ENCODE measurements at places on chromosomes 1 and 21.

DNA sequence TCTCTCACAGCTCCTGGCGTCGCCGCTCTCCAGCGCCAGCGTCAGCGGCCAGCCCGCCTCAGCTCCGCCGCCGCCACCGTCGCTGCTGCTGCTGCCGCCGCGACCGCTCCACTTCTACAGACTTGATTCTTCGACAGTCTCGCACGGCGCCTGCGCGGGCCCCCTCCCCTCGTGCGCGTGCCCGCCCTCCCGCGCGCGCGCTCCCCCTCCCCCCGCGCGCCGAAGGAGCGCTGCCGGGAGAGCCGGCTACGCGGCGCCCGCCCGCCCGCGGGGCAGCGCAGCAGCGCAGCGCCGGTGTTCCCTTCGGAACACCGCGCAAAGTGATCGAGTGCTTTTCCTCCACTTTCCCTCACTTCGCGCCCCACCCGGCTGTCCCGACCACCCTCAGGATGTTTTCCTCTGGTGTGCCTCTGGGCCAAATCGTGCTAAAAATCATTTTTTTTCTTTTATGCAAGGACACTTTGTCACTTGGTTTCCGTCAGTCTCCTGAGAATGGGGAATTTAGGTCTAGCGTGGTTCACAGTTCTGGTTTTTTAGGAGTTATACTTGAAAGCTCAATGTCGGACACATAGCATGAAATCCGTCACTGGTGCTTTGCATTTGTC, at the start of gene IRF2BP2:
Gene IRF2BP2, minus strand, starts transcription at position 118 of the 605 bp plus-strand sequence. CDS start 684 bp downstream, outside the sequence.
- DNase-seq, result peak; percentile 88

DNA sequence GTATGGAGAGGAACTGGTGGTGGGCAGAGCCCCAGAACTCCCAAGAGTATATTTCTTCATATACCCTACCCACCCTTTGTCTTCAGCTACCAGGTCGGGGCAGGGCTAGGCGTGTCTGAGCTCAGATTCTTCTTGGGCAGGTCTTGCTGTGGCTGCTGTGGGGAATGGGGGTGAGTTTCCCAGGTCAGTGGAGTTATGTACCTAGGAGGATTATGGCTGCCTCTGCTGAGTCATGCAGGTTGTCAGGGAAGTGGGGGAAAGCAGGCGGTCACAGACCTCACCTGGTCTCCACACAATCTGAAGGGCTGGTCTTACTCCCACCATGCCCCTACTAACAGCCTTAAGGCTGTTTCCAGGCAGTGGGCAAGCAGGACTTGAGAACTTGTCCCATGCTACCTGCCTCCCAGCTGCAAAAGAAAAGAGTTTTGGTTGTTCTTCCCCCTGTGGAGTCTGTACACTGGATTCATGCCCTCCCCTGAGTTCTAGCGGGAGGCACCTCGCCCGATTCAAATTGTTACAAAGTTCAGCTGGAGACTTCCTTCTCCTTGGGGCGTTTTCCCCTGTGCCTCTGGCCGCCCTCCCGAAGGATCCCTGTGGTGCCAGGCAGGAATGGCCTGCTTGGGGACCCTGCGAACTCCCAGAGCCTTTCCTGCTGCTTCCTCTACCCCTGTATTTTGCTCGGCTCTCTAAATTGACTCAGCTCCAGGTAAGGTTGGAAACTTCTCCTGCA, 58.6 kb downstream of the NPHS2 start:
- no peak for DNase-seq

GRCh38 chr1:19941206-19941568, 17.8 kb upstream of the PLA2G2E start:
- no peak for DNase-seq

DNA sequence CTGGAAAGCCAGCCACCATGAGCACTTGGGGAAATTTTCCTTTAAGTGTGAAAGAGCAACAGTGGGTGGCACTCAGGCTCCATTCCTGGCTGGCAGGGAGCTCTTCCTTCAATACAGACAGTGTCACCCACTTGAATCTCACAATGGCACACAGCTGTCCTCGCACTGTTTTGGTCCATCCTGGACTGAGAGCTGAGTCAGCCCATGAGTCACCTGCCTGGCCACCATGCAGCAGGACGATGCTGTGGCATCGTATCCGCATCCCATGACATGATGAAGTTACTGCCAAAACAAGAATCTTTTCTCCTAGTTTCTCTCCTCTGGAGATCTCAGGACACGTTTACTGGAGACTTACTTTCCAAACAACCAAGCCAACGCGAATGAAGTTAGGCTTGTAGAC, 6.0 kb downstream of the TMPRSS2 start:
- no peak for DNase-seq

GRCh38 chr1:171819946-171820345, 21.4 kb upstream of the DNM3 start:
- DNase-seq, result no peak

- DNase-seq, result peak; percentile 46
Measured at GRCh38 chr1:108570128-108570527, 10.2 kb downstream of the EEIG2 start.

DNA sequence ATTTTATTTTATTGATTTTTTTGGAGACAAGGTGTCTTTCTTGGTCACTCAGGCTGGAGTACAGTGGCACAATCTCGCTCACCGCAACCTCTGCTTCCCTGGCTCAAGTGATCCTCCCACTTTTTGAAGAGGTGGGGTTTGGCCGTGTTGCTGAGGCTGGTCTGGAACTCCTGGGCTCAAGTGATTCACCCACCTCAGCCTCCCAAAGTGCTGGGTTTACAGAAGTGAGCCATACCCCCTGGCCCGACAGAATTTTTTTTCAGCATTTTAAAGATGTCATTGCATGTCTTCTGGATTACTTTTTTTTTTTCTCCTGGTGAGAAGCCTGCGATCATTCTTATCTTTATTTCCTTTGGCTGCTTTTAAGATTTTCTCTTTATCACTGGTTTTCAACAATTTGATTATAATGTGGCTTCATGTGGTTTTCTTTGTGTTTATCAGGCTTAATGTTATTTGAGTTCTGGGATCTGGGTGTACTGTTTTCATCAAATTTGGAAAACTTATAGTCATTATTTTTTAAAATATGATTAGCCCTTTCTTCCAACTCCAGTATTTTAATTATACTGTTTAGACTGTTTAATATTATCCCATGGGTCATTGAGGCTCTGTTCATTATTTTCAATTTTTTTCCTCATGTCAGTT, 23.1 kb upstream of the PTBP2 start:
- DNase-seq, result no peak

DNA sequence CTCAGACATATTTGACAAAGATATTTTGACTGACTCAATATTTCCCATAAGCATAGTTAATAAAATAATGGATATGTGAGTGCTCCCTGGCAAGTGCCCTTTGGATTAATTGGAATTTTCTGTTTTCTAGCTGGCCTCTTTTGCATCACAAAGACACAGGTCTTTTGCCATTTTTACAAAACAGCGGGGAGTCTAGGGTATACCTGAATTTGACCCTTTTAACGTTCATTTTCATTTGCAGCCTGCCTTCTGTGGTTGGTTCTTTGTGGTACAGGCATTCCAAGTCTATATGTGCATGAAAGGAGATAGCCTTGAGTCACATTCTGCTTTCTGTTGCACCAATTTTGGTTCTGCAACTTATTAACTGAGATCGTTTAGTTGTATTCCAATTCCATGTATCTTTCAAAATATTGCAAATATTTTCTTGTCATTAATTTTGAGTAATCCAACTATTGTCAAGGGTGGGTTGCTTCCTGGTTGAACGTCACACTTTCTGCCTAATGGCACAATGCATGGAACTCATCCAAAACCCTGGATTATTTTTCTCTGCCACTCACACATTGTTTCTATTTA, 171.7 kb downstream of the CRB1 start:
- no peak for DNase-seq

GRCh38 chr1:14976256-14976655, 177.3 kb upstream of the TMEM51 start:
- DNase-seq, result no peak

DNA sequence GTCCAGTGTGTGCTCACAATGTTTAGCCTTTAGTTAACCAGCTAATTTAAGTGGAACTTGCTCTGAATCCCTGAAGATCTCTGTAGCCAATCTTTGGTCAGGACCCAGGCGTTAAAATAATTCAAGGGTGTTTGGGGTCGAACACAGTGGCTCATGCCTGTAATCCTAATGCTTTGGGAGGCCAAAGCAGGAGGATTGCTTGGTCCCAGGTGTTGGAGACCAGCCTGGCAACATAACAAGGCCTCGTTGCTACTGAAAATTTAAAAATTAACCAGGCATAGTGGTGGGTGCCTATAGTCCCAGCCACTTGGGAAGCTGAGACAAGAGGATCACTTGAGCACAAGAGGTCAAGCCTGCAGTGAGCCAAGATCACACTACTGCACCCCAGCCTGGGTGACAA, 94.3 kb downstream of the ITSN1 start:
- no peak for DNase-seq

DNA sequence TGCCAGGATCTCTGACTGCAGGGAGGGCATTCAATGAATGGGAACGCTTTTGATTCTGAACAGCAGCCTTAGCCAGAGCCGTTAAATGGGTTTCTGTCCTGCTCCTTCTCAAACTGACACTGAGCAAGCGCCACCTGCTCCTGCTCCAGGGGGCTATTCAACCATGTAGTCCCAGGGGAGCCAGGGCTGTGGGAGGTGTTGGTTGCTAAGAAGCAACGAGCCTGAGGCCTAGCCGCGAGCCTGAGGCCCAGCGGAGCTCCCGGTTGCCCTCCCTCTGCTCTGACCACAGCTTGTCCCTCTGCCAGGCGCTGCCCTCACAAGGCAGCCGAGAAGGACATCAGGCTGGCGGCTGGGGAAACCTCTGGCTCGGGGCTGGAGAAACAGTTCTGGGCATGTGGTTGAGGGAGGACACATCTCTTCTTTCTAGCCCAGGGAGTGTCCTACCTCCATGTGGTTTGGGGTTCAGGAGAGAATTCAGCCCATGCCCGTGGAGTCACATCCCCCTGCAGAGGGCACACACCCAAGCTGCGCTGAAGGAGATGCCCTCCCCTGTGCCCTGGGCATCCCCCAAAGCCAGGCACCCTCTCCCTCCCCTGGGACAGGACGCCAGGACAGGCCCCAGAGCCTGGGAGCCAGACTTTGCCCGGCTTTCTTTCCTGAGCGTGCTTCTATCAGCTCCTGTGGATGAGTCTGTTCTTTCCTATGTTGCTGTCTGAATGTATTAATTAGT, 18.0 kb downstream of the PCP4 start:
- no peak for DNase-seq

- DNase-seq, result no peak
Measured at GRCh38 chr1:177526201-177526600, 355.4 kb downstream of the BRINP2 start.

DNA sequence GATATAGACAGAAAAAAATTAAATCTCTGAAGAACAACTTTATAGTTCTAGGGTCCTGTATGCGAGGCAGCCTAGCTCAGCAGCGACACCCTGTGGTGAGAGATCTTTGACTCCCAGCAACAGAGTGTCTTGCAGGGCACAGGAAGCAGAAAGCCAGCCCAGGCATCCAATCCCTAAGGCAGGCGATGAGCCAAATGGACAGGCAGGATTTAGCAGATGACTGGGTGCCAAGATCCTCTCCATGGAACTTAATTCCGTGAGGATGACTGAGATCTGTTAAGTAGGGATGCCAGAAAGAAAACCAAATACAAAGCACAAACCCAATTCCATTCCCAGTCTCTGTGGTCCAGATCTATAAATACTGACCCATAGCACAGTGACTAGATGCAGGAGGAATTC, 38.8 kb downstream of the HLCS start:
- peak; percentile 98 for DNase-seq

DNA sequence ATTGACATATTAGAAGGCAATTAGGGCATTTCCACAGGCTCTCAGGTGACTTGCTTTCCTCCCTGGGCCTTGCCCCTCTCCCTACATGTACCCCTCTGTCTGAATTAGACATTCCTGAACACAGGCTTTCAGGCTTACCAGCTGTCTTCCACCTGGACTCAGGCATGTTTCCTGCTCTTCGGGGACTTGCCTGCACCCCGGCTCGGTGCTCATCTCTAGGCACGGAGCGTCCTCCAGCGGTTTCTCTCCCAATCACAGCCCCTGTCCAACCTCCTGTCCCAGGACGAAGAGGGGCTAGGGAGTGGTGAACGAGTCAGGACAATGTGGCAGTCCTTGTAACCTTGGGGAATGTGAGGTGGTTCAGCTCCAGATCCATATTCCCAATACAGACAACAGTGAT, 4.2 kb downstream of the PROK1 start:
- no peak for DNase-seq

- no peak for DNase-seq
Measured at GRCh38 chr1:3599816-3600215, 11.5 kb downstream of the MEGF6 start.

- DNase-seq, result peak; percentile 53
Measured at GRCh38 chr1:204791453-204792353, 79.0 kb upstream of the NFASC start.

DNA sequence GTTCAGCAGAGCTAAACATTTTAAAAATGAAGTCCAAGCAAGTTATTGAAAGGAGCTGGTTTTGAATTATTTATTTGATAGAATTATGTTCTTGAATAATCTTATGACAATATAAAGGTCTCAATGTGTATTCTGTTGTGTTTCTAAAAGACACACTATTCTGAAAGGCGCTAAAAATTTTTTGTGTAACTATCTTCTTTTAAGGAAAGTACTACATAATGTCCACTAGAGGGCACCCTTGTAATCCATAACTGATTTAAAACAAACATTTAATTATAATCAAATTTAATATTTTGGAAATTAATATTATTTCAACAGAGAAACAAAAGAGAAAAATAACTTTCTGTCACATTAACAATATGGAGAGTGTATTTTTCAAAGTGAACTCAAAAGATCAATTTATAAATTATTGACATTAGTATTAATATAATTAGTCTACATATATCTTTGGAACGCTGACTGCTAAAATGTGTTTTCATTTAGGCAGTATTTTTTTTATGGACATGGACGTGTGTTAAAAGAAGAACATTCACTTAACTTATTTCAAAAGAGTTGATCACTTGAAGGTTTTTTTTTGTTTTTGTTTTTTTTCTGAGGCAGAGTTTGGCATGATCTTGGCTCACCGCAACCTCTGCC, 248.4 kb downstream of the DENND1B start:
- peak; percentile 42 for DNase-seq

- no peak for DNase-seq
Measured at GRCh38 chr1:202834771-202835547, 24.2 kb downstream of the PCAT6 start.

DNA sequence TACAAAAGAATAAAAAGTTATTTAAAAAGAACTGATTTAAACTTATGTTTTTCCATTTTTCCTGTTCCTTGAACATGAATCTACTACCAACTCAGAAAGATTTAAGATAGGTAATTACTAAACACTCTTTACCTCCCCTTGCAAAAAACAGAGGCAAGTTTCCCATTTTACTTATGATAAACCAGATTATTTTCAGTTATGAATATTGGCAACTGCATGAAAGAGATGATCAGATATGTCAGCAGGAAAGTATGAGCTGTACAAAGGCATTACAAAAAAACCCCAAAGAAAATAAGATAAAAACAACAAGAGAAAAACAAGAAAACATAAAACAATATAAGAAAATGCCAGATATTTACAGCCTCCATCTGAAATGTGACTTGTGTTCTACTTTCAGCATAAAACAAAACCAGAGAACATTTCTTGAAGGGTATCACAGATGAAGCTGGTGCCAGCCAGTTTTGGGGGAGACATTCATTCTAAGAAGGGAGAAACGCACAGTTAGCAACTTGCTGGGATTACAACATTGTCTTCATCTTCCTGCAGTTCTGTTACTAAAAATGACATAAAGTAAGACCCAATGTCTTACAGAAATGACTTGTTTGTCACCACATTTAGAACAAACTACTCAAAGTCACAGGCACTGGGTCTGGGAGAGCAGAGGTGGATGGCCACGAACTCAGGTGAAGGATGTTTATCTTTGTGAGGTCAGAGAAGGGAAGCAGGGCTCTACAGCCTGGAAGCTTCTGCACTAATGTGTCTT, 19.1 kb downstream of the ZC3H12A start:
- no peak for DNase-seq

Measured in EH (cell line).